GM13976 (cell line): ENCODE measurements at places on chromosomes 4 and X.
A peak's percentile ranks its signal among the peaks of the same experiment; 100 is the strongest.

DNA sequence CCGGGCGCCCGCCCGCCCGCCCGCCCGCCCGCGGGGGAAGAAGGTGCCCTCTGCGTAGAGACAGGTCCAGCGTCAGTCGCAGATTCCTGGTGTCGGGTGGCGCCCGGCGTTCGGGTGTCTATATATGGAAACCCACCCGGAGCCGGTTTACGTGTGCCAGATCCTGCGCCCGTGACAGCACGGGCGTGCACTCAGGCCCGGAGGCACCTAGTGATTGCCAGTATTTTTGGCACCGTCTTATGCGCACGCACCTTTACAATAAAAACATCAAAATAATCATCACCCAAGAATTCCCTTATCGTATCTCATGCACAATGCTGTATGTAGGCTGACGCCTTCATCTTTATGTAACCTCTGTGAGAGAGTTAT, 519 bp downstream of the SLC25A4 start:
- peak; percentile 34 for DNase-seq

GRCh38 chr4:66606215-66606614, 935.9 kb upstream of the EPHA5 start:
- DNase-seq: no peak

DNA sequence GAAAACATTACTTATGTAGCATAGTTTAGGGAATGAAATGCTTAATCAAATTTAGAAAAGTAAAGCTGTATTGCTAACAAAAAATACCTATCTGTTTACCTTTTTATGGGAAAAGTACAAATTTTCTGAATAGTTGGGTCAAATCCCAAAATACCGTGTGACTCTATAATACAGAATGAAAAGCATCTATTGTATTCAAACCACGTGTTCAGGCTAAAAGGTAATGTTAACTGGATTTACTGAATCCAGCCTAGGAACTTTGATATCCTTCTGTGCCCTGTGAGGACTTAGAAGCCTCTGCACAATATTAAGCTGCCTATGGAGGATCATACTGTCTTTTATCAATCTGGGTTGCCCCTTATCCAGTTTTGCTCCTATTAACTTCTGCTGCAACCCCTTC, 36.3 kb upstream of the AGA start:
- no peak for DNase-seq

DNA sequence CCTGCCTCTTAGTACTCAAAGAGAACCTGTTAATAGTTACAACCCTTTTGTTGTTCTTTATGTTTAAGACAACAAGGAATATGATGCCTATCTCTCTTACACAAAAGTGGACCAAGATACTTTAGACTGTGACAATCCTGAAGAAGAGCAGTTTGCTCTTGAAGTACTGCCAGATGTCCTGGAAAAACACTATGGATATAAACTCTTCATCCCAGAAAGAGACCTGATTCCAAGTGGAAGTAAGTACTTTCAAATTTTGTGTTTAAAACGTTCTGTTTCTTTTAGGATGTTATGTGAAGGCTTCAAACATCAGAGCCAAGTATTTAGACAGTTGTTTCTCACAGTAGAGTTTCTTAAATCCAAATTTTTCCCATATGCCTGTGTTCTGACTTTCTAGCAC, 67.2 kb upstream of the NRK start:
- DNase-seq: no peak

GRCh38 chrX:48533165-48533564, 6.3 kb upstream of the TBC1D25 start:
- no peak for DNase-seq

DNA sequence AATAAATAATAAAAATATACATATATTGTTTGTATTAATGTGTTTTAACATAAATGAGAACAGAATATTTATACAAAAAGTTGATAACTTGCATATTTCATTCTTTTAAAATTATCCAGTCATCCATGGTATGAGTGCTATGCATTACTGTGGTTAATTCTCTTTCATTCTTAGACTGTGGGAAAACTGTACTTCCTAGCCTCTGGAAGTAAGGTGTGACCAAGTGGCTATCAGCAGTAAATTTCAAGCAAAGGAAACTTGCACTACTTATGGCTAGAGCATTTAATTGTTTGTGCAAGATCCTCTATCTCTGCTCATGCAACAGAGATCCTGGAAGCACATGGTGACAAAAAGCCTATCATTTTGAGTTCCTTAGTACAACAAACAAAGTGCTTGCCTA, 1054.5 kb upstream of the PABPC4L start:
- no peak for DNase-seq

DNA sequence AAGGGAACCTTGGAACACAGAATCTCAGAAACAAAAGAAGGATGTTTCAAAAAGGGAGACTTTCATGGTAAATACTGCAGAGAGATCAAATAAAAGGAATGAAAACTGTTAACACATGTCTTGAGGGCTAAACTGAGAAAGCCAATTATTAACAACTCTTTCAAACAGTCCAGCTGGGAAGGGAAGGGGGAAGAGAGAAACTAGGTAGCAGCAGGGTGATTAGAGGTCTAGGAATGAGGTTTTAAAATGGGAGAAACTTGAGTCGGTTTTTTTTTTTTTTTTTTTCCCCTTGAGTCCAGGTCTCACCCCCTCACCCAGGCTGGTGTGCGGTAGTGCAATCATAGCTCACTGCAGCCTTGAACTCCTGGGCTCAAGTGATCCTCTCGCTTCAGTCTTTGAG, 4.3 kb downstream of the BCLAF3 start:
- no peak for DNase-seq

DNA sequence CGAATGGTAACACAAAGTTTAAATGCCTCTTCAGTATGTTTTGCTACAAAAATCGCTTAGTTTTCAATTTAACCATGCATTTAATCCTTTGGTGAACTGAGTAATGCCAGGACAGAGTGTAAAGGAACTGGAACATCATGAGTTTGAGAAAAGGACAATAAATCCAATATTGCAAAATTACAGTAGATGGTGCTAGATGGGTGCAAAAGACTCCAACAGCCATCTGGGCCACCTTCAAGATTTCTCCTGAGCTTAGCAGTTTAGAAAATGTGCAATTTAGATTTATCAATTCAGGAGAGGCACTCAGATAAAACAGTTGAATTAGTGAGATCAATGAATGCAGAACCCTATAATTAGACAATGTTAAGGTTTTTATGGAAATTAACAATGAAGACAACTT, 33.2 kb upstream of the MID1IP1 start:
- peak; percentile 18 for DNase-seq

GRCh38 chr4:151942971-151943370, 182.2 kb upstream of the GATB start:
- no peak for DNase-seq

DNA sequence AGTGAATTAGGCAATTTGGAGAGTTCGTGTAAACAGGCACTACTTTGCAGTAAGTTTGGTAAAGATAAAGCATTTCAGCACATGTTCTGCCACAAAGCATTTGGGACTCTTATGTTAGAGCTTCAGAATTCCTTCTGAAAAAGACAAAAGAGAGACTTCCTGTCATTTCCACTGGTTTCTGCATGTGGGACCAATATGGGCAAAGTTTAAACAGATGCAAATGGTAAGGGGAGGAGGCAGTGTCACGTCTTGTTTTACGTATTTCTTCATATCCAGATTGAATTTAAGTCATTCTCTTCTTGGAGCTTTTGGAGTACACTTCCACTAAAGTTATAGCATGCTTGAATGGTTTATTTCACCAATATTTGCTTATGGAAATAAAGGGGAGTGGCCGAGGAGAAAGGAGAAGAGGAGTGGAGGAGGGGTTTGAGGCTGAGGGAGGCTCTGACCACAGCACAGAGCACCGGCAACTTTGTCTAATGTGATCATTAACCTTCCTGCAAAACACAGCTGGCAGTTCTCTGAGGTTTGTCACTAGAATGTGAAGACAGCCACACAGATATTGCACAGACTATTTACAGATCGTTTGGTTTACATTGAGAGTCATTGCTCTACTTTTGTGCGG, at the start of gene APELA:
TSS of gene APELA (plus strand) at position 479 of the 625 bp plus-strand sequence. CDS start 154 bp downstream, outside the sequence.
- peak; percentile 18 for DNase-seq

DNA sequence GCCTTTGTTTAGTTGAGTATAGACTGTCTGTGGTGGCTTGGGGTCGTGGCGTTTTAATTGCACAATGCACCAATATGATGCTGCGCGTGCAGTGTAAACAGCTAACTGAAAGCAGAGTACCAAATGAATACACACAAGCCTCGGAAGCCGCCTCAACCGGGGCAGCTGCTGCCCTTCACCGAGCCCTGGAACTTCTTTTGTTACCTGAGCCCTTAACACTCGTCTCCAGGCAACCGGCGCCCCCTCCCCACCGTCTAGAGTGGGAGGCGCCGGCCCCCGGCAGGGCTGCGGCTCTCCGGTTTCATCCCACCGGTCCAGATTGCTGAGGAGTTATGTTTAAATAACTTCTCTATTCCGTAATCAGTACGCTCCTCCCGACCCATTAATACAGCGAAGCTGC, 173.2 kb upstream of the TBL1X start:
- DNase-seq: no peak

GRCh38 chr4:10078481-10079233, 37.9 kb downstream of the WDR1 start:
- DNase-seq: peak; percentile 21

- peak; percentile 13 for DNase-seq
These were observed 775 bp downstream of the SHROOM4 start for GRCh38 chrX:50812995-50813842.

- no peak for DNase-seq
These were observed 18.1 kb downstream of the SMIM31 start for GRCh38 chr4:164772076-164772475.

DNA sequence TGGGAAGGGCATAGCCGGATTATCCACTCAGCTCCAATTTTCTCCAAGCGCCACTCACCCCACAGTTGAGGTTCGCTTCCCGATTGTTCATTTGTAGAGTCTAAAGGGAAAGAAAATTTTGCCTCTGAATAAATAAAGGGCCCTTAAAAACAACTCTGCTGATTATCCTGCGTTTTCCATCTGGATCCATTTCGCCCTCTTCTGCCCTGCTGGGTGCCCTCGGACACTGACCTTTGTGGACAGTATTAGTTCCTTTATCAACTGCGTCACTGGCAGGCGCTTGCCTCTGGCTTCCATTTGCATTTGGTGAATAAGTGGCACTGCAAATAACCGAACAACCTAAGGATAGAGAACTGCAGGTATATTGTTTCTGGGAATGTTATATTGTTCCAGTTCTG, 10.1 kb downstream of the GSX2 start:
- DNase-seq: no peak

GRCh38 chr4:151717314-151717713, 43.5 kb downstream of the GATB start:
- no peak for DNase-seq

GRCh38 chr4:2646396-2647149, 109.6 kb downstream of the TNIP2 start:
- no peak for DNase-seq

- DNase-seq: no peak
These were observed 12.6 kb downstream of the BCOR start for GRCh38 chrX:40085102-40085551.

DNA sequence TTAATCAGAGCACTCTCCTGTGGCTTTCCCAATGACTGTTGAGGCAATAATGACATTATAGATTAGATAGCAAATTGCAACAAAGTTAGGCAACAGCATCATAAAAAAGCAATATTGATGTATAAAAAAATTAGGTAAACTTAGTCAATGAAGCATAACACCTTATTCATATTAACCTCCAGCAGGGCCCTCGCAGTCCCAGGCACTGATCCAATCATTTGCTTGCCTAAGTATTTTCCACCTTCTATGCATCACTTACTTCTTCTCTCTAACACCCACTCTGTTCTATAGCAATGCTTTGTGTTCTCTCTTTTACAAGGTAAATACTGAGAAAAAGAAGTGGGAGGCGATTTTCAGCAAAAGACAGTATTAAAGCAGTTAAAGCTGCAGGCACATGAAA, 833.5 kb upstream of the ADGRL3 start:
- no peak for DNase-seq

GRCh38 chrX:10110316-10110935, 46.3 kb upstream of the CLCN4 start:
- DNase-seq: no peak

DNA sequence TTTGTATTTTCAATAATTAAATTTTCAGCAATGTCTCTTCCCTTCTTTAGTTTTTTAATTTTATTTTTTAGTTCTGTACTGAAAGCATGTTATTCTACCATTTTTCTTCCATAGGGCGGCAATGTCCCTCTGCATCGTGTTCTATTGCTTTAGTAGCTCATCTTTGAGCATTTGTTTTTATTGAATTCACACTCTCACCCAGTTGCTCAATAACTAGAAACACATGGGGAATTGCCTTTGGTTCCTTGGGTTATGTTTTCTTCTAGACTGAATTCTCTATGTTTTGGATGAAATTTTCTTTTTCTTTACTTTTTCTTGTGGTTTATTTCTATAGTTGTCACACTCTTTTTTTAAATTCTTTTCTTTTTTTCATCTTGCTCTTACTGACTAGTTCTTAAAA, 233.8 kb upstream of the LDB2 start:
- no peak for DNase-seq

DNA sequence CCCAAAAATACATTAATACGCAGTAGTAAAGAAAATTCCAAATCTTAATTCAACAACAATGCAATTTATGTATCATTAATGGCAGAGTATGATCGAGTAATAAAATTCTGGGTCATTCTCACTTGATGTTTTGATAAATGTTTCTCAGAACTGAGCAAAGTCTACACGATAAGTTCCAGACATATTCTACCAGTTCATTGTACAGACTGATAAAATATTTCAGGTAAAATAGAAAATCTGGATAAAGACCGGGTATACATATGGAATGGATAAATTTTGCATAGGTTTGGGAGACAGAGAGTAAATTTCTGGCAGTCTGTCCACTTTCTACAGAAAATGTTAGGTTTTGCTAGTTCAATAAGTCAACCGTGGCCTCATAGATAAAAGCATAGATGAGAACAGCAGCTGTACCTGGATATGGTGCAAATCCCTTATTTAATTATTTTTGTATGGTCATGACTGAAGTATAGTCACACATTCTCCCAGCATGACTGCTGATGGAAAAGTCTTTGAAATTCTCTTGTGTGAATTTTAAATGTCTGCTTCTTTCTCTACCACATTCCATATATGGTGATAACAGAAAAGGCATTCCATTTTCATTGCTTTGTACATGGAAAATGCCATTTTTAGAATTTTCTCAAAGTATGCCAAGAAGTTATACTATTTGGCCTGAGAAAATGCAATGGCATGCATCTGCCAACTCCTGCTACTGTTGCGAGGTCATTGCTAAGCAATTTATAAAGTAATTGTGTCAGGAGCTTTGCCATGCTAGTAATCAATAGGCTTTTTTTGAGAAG, 301.9 kb upstream of the ARSJ start:
- DNase-seq: no peak
